Activated CD8-positive, alpha-beta memory T cell treated with anti-CD3 and anti-CD28 coated beads for 1 hour (primary cell): ENCODE measurements at places on chromosomes 12 and 14.

- no peak for DNase-seq
Observed at GRCh38 chr12:120468325-120468820, 1.2 kb downstream of the SRSF9 start.

- no peak for DNase-seq
Observed at GRCh38 chr12:54603173-54603814, 14.8 kb upstream of the PPP1R1A start.

GRCh38 chr12:21502164-21502496 is 541 bp downstream of the GOLT1B start:
- no peak for DNase-seq

DNA sequence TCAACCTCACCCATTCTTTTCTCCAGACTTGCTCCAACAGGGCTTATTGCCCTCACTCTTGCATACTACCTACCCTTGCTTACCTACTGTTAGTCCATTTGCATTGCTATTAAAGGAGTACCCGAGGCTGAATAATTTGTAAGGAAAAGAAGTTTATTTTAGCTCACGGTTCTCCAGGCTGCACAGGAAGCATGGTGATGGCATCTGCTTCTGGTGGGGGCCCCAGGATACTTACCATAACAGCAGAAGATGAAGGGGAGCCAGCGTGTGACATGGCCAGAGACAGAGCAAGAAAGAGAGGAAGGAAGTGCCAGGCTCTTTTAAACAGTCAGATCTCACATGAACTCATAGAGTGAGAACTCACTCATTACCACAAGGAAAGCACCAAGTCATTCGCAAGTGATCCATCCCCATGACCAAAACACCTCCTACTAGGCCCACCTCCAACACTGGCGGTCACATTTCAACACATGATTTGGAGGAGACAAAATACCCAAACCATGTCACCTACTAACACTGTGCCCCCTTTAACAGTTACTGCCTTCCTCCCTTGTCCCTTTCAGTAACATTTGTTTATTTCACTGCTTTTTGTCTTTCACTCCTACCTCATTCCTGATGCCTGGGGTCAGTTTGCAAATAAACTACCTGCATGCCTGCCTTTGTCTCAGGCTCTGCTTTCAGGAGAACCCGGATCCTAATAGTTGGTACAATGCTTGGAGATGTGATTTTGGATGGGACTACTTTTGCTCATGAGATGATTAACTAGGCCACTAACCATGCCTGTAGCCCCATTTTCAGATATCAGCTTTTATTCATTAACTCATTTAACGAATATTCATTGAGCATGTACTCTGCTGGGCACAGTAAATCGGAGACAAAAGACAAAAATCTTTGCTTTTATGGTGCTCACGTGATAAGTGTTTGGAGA is 41.6 kb upstream of the CSRP2 start:
- no peak for DNase-seq

- DNase-seq: no peak
Observed at GRCh38 chr14:77455966-77456640, 1.3 kb downstream of the VIPAS39 start.

- DNase-seq: no peak
Observed at GRCh38 chr14:24198814-24199524, 3.7 kb upstream of the TM9SF1 start.

- no peak for DNase-seq
Observed at GRCh38 chr14:54609576-54609975, 42.6 kb downstream of the SAMD4A start.

GRCh38 chr14:48983351-48983888 is 602.8 kb downstream of the RPS29 start:
- DNase-seq: no peak

- no peak for DNase-seq
Observed at GRCh38 chr12:116390401-116391335, 113.2 kb upstream of the MED13L start.

GRCh38 chr12:31245822-31246469 is 80.0 kb downstream of the SINHCAF start:
- no peak for DNase-seq

- peak; percentile 19 for DNase-seq
Observed at GRCh38 chr12:674272-674781, 11.1 kb upstream of the NINJ2 start.
